ENCODE measurements at places on chromosomes 7 and 10.

DNA sequence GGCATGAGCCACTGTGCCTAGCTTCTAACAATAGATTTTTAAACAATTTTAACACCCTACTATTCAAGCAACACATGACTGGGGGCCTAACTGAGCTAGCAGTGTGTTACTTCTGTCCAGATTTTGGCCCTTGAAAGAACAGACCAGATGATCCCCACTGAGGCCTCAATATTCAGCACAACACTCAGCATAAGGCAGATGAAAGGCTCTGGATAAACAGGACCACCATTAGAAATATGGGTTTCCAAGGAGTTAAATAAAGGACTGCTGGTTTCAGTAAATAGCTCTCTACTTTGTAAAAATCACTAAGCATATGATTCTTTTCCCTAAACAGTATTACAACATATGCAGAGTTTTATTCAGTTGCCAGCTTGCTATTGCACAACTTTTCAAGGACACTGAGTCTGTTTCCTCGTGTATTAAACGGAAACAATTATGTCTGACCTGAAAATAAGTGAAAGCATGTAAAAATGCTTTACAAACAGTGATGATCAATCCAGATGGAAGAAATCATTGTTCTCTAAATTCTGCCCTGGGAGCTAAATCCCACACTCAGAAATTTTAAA, 23.8 kb upstream of the FZD1 start:
- peak; percentile 72 for DNase-seq

DNA sequence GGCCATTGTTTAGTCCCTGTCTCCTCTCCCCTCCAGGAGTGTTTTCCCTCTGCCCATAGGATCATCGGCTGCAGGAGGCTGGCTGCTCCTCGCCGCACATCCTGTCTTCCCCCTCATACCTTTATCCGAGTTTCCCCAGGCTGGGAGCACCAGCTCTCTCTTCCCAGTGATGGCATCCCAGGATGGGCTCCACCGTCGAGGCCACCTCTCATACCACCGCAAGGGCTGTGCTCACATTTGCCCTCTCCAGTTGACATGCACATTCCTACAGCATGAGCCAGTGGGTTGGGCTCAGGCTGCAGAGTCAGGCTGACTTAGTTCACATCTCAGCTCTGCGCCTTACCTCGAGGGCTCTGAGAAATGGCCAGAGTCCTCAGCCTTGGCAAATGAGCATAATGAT, 12.1 kb downstream of the HKDC1 start:
- DNase-seq, result peak; percentile 71

DNA sequence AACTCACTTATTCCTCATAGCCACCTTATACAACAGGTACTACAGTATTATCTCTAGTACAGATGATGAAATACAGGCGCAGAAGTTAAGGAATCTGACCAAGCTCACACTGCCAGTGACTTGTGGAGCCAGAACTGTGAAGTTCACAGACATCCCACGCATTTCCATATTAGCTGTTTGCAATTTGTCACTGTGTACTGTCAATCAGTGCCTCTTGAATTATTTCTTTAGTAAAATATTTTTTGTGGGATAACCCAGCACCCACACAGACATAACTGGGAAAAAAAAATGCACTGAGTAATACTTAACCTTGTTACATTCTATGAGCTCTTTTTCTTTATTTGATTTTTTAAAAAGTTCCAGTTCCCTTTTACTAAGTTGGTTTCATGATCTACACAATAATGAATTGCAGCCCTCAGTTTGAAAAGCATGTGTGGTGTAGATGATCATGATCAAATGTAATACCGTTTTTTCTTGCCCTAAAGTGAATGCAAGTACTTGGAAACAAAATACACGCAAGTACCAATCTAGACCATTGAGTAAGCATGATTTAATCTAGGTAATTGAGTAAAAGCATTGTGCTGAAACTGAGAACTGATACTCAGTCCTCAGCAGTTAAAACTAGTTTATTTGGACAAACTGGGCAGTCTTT, 14.1 kb downstream of the CUL1 start:
- no peak for DNase-seq

DNA sequence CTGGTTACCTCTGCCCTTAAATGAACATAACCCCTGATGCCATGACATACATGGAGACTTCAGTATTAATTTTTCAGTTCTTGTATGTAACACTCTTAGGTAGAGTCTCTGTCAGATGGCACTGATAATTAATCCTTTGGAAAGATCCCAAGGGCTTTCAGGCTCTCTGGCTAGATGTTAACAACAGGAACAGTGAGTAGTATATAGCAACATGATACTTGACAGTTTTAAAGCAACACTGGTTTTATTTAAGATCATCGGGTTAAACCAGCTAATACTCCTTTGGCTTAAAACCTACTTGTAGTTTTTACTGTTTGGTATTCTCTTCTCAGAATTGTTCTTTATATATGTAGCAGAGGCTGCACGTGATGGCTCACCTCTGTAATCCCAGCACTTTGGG, 27.3 kb downstream of the AHCYL2 start:
- no peak for DNase-seq

- DNase-seq, result peak; percentile 58
Measured at GRCh38 chr10:6416892-6417512, 163.1 kb downstream of the PRKCQ start.

- DNase-seq, result no peak
Measured at GRCh38 chr10:11573497-11573896, 38.0 kb downstream of the USP6NL start.

DNA sequence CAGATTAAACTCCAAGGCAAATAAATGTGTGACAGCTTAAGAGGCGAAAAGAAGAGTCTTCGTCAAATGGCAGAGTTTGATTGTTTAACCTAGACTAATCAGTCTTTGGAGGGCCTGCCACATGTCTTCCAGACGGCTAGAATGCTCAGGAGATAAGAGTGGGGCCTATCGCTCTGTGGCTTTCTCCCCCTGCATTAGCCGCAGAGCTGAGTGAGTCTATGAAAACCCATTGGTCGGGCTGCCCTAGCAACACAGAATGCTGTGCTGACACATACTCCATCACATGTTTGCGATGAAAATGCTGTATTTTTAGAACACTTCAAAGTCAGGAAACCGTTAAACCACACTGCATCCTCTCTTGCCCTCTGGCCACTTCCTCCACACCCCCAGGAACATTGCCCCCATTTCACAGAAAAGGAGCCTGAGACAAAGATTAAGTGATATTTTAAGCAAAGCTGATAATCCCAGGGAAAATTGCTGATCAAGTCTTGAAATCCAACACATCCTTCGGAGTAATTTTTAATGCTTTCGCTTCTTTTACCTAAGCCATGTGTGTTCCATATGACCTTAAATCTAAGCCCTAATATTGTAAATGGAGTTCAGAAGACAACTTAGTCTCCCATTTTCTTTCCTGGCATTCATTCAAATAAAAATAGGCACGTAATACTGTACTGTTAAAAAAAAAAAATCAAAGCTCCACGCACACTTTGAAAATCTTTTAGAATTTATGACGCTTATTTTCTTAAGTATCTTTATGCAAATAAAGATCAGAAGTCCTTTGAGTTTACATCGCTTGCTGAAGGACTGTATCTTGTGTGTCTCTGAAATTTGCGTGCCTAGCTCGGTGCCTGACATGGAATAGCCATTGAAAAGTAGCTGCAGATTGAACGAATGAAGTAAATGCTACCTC, 161.2 kb downstream of the CELF2 start:
- DNase-seq, result no peak

DNA sequence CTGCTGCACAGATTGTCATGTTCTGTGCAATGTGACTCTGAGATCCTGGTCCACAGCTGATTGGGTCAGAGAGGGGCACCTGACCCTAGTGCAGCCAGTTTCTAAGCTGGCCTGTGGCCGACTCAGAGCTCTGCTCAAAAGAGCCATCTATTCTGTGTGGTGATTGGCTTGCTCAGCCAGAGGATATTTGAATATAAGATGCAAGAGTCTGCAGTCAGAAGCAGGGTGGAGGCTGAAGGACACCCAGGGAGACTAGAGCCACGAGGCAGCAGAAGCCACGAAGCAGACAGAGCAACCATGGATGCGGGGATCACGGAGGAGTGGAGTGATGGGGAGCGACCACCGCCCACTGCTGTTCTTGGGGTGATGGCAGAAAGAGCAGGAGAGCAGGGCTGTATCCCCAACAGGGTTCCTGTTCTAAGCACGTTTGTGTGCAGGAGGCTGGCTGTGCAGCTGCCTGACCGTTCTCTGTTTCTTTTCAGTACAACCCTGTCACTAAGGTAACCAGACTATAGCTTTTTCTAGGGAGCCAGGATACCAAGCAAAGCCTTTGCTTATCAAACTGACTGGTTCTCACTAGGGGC, 19.5 kb upstream of the RHEB start:
- no peak for DNase-seq

- DNase-seq, result no peak
Measured at GRCh38 chr10:69344591-69345252, 66.4 kb downstream of the HK1 start.

DNA sequence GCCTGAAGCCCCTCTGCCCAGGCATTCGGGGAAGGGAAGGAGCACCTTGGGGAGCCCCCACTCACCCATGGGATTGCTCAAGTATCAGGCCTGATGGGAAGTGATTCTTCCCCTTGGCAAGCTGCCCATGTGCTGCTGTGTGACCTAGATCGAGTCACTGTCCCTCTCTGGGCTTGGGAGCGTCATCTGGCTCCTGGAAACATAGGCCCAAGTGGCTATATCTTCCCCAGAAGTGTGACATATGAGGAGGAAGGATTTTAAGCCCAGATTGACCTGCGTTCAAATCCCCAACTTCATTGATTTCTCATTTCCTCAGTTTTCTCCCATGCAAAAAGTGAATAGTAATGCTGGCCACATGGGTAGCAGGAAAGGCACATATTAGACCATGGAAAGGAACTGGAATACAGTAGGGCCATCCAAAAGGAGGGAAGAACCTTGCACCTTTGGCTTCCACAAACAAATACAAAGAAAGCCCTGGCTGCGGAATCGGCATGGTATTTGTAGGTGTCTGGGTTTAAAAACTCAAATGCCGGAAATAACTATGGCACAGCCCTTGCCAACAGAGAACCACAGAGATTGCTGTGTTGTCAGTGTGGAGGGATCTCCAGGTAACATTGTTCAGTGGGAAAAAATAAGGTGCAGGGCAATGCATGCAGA, 169.5 kb upstream of the ZMIZ1 start:
- DNase-seq, result no peak

DNA sequence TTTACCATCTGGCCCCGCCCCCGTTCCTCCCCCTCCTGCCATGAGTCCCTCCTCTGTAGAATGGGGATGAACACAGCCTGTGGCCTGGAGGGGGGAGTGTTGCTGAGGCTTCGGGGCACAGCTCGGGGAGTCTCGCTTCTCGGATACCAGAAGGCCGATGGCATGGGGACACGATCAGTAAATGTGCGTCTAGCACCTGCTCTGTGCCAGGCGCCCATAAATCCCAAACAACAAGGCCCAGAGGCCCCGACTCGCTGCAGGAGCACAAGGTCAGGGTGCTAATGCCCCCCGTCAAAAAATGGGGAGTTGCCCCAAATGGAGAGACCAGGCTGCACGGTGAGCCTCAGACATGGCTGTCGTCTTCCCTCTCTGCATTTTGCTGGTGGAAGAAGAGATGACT, 40.7 kb downstream of the JAKMIP3 start:
- DNase-seq, result no peak
